ENCODE measurements at places on chromosomes 3 and 15.

DNA sequence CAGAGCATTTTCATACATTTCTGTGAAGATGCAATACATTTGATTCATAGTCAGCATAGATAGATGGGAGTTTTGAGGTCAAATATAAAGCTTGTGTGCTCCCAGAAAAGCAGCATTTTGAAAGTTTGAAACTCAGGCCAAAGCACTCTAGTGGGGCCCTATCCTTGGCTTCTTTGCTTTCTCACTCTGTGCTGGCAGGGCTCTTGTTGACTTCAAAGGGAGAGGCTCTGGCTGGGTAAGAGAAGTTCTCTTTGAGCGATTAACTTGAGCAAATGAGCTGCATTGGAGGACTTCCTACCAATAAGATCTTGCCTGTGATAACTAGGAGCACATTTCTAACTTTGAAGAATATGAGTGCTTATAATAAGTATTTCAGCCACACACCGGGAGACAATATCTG, 214.0 kb upstream of the RARB start:
- no peak for DNase-seq

DNA sequence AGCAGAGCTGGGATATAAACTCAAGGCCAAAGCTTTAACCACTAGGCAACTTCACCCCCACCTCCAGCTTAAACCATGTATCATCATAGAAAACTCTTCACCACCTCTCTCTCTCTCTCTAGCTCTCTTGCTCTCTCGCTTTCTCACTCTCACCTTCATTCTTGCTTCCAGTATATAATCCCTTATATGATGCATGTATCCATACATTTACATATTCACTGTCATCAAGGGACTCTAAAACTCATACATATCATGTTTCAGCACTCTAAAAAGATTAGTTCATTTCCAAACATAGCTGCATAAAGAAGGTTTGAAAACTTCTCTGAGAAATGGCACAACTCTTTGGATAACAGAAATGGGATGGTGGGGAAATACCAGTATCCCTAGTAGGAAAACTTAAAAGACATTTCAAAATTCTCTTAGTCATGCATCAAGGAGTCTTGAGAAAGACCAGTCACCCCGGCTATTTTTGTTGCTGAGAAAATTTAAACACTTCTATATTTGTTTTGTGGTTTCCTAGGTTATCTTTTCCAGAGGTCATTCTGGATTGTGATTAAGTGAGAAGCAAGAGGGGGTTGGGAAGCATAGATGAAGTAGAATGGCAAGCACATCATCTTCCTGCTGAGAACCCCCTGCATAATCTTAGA, 447.8 kb upstream of the THBS1 start:
- no peak for DNase-seq

DNA sequence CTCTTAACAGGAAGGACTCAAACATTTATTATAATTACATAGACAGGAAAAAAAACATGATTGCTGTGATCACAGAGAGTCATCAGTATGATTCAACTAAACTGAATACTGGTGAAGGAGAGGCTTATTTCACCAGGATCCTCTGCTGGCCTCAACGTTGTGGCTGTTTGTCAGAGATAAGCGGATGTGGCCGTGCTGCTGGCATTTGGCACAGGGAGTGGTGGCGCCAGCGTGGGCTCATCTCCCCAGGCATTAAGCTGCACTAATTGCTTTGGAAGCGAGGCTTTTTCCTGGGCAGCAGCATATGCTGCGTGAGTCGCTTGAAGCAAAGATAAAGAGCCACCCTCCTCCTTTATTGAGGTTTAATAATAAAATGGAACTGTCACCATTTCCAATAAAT, 306.7 kb downstream of the LRTM1 start:
- DNase-seq, result no peak

GRCh38 chr3:105369500-105370371, 3.0 kb downstream of the ALCAM start:
- DNase-seq, result no peak

GRCh38 chr15:24729760-24730159, 54.2 kb downstream of the NPAP1 start:
- no peak for DNase-seq

DNA sequence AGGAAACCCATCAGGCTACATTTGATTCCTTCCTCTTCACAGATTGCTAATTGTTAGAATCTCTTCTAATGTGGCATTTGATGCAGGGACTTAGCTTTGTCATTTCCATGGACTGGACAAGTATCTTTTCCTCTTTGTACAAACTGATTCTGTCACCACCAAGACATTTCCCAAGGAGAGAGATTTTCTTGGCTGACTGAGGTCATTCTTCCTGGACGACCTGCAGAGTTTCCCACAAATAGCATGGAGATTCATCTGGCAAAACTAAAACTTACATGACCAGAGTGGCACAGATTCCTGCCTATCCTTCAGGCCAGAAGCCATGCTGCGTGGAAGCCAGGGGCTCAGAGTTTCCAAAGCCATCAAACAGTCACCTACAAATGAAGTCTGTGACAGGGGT, 269.2 kb upstream of the LRTM1 start:
- DNase-seq, result no peak

- no peak for DNase-seq
These were observed 19.8 kb upstream of the FGF12 start for GRCh38 chr3:192747145-192747544.

GRCh38 chr3:156598413-156598812, 43.5 kb upstream of the SSR3 start:
- no peak for DNase-seq

- no peak for DNase-seq
These were observed 179.9 kb downstream of the FAM43A start for GRCh38 chr3:194865615-194866014.

- DNase-seq, result no peak
These were observed 171.5 kb downstream of the LRTM1 start for GRCh38 chr3:54756330-54756731.

- DNase-seq, result no peak
These were observed 239.1 kb downstream of the CBLB start for GRCh38 chr3:105629718-105630117.

DNA sequence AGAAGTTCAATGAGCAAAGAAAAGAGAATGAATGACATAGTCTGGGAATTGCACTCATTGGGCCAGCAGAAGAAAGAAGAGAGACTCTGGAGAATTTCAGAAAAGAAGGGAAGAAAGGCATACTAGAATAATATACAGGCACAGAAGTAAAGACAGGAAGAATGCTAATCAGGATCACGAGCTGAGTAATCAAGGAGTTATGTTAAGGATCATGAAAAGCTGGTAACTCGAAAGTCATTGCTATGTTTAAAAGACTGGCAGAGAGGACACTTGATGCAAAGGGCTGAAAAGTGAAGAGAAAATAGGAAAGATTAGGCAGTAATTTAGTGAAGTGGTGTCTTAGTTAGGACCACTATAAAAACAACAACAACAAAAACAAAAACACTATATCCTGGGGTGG, 284.1 kb downstream of the ZBBX start:
- no peak for DNase-seq
